ENCODE measurements at places on chromosomes 6 and 20.

DNA sequence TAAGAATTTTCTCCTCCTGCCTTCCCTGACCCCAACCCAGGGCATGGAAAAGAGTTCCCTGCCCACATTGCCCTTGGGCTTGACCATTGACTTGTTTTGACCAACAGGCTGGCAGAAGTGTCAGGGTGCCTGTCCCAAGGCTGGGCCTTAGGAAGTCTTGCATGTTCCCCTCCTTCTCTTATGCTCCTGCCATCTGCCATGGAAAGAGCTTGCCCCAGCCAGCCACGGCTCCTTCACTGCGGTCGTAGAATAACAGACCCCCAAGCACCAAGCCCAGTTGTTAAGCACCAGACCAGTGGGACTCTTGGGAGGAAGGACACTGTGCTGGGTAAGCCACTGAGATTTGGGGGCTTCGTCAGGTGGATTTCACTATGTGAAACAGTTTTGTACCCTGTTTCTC lies 53.6 kb downstream of the SNX5 start:
- DNase-seq, result no peak

GRCh38 chr6:36633915-36634314 lies 39.8 kb downstream of the SRSF3 start:
- DNase-seq, result no peak

GRCh38 chr20:59667131-59667530 lies 62.8 kb downstream of the PHACTR3 start:
- DNase-seq, result no peak

DNA sequence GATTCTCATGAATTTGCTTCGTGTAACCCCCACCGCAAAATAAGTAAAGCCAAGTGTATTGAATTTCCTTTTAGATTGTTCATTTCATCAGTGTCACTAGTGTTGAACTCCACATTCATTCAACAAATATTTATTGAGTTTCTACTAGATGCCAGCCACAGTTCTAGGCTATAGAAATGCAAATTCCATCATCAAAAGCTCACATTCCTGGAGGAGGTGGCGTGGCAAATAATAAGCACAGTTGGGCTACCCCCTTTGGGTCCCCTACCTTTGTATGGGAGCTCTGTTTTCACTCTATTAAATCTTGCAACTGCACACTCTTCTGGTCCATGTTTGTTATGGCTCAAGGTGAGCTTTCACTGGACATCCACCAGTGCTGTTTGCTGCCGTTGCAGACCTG lies 12.7 kb upstream of the ME1 start:
- DNase-seq, result no peak

All from esophagus squamous epithelium (tissue), 5 donors.